Thoracic aorta (tissue), 2 donors: ENCODE measurements at places on chromosomes 6 and 20.

DNA sequence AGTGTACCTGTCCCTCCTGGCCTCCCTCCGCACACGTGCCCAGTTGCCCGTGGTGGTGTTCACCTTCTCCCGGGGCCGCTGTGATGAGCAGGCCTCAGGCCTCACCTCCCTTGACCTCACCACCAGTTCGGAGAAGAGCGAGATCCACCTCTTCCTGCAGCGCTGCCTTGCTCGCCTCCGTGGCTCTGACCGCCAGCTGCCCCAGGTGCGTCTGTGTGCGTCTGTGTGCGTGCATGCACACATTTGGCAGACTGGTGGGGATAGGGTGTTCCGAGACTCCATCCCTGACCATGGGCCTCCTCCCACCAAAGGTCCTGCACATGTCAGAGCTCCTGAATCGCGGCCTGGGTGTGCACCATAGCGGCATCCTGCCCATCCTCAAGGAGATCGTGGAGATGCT, 4.9 kb downstream of the SKIC2 start:
- DNase-seq, result no peak

GRCh38 chr6:44072959-44073611, 54.2 kb downstream of the MRPL14 start:
- peak; percentile 55 for DNase-seq

GRCh38 chr6:89542081-89542857, 96.3 kb downstream of the LYRM2 start:
- no peak for DNase-seq

DNA sequence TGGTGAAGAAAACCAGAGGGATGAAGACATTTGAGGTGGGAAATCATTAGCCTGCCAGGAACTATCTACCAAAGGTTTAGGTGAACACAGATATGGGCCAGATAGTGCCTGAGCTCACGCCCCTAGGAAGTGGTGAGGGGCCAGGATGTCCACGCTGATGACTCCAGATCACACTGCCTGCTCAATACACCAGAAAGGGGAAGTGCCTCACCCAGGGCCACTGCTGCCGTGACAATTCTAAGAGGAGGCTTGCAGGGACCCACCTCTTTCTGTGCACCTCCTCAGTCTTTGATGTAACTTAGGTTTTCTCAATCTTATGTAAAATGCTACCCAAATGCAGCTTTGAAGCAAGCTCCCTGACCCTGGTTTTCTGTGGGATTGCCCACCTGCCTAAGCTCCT, 5.4 kb upstream of the RAB44 start:
- DNase-seq, result no peak

DNA sequence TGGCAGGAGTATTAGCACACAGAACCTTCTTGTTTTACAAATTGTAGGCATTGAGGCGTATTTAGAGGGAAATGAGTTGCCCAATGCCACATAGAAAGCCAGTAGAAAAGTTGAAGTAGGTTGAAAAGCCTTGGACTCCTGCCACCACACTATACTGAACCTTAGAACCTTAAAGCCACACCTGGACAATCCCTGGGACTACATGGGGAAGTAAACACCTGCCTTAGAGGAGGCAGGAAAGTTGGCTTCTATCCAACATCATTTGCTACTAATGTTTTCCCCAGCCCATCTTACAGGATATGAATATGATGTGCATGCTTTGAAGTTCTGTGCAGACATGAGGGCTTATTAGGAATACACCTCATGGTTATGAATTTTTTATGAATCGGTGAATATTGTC, 5.3 kb upstream of the EPPIN start:
- DNase-seq, result no peak

DNA sequence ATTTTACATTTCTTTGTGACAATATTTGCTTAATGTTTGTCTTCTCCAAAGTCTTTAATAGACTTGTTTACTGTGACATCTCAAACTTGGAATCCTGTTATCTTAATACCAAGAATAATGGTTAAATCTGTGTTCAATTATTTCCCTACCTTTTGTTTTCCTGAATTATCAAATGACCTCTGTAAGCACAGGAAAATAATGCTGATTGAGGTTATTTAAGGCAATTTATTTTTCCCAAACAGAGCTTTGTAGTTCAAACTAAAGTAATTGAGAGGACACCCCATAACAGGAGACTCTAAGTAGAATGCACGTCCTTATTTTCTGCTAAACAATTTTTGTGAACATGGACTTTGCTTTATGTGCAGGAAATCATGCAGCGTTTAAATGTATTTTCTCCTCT, 195.0 kb downstream of the BTBD3 start:
- no peak for DNase-seq

DNA sequence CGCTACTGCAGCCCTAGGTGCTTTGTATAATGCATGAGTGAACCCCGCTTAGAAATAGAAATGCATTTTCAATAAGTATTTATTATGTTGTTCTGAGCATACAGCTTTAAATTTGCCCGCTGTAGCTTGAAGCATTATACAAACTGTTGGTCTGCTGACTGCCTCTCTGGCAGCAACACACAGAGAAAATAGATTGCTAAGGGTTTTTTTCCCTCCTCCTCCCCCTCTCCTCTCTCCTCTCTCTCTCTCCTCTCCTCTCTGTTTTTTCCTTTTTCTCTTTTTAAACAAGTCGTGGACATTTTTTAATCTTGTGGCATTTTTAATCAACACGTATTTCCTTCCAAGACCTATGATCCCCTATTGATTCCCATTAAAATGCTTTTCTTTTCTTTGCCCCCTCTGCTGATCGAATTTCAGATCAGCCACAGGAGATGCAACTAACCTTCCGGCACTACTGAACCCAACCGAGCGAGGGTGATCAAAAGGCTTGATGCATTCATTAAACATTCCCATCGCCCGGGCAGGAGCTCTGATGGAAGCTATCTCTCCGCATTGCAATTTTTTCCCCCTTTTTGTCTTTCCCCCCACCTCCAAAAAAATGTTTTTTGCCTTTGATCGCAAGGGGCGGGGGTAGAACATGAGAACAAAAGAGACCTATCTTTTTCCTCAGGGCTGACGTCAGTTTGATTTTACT, 90.7 kb upstream of the ARID1B start:
- no peak for DNase-seq

DNA sequence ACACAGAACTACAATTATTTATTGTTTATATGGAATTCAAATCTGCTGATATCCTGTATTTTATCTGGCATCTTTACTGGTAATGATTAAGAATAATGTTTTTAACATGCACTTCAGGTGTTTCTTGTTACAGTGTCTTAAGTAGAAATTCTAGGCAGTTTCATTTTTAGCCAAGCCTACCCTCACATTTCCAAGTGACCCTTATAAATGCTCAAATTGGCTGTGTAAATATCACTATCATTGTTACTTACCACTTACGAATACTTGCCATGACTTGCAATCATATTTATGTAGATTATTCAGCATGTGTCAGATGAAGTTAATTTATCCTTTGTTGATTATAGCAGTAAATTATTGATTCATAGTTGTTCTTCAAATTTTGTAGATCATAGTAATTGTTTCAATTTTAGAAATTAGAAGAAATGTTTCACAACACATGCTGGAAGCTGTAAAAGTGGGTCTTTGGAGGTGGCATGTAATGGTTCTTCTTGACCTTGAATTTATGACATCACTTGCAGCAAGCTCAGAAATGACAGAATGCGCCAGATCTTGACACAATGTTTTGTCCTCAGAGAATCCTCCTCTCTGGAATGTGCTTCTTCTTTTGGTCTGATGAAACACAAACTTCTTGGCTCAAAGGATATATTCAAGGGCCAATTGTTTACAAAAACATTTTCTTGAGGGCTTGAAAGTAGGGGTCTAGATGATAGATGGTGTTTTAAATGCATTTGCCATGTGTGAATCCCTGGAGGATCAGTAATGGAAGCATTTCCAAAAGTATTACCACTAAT, 471.8 kb downstream of the COL12A1 start:
- DNase-seq, result no peak

GRCh38 chr20:40689100-40689942, at the start of gene MAFB:
TSS of gene MAFB (minus strand) at chr20:40689236. CDS start at chr20:40688850, 386 bp downstream.
- DNase-seq, result peak; percentile 73

- DNase-seq, result no peak
These were observed 28.8 kb upstream of the MYLK2 start for GRCh38 chr20:31790401-31790800.

DNA sequence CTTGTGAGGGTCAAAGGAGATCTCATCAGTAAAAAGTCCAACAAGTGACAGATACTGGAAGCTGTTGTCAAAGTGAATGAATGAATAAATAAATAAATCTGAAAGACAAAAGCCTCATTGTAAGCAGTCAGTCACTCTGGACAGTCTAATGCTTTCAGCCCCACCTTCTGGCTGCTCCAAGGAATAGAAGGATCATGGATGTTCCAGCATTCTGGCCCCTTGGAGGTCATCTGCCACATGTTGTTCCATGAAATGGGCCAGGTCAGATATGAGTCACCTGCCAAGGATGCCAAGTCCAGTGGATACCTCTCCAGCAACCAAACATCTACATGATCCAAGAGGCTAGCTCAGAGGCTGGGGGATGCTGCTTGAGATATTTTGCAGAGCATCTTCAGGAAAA, 185.6 kb downstream of the BMP7 start:
- no peak for DNase-seq

DNA sequence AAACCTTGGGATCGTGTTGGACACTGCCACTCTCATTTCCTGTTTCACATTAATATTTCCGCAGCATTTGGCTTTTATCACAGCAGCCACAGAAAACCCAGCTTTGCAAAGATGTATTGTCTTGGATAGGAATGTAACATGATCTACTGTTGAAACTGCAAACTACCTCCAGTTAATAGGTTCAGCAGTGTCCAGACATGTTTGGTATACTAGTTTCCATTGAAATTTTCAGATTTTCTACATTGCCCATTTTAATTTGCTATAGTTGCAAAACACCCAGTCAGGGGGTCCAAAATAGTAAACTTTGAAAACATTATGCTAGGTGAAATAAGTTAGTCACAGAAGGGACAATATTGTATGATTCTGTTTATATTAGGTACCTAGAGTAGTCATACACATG, 3.3 kb downstream of the ANKRD6 start:
- no peak for DNase-seq

GRCh38 chr6:119881416-119881815, 531.9 kb upstream of the MAN1A1 start:
- no peak for DNase-seq

- DNase-seq, result no peak
These were observed 36.0 kb upstream of the SCRT2 start for GRCh38 chr20:711576-711975.

- DNase-seq, result no peak
These were observed 53.1 kb downstream of the IL20RA start for GRCh38 chr6:136991646-136992045.

DNA sequence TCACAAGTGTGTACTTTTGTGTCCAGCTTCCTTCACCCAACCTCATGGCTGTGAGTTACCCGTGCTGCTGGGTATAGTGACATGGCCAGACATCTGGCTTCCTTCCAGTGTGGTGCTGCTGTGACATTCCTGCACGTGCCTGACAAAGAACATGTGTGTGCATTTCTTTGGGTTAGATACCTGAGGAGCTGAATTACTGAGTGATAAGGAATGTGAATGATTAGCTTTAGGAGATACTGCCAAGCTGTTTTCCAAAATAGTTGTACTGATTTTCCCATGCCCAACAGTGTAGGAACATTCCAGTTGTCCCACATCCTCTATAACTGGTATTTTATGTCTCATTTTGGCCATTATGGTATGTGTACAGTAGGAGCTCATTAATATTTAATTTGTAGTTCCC, 132.5 kb downstream of the PREX1 start:
- DNase-seq, result no peak

GRCh38 chr20:49140834-49141233, 47.3 kb downstream of the STAU1 start:
- no peak for DNase-seq

- peak; percentile 7 for DNase-seq
These were observed 29.5 kb downstream of the TOP1 start for GRCh38 chr20:41057999-41058673.

- no peak for DNase-seq
These were observed 501.5 kb upstream of the FLRT3 start for GRCh38 chr20:14838663-14839628.

- DNase-seq, result no peak
These were observed 233.1 kb upstream of the ZNF217 start for GRCh38 chr20:53826597-53827291.

DNA sequence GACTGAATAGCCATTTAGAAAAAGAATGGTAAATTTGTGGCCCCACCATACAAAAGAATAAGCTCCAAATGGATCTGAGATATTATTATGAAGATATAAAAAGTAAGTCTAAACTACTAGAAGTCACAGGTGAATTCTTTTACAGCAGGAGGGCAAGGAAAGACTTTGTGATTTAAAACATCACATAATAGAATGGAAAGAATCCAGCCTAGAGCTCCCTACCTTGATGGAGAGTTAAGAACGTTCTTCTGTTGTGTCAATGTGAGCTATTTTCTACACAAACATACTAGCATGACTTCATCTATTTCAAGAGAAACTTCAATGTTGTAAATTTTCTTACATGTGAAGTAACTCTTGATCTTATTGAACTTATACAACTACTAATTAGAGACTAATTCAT, 100.0 kb upstream of the NRSN1 start:
- no peak for DNase-seq

DNA sequence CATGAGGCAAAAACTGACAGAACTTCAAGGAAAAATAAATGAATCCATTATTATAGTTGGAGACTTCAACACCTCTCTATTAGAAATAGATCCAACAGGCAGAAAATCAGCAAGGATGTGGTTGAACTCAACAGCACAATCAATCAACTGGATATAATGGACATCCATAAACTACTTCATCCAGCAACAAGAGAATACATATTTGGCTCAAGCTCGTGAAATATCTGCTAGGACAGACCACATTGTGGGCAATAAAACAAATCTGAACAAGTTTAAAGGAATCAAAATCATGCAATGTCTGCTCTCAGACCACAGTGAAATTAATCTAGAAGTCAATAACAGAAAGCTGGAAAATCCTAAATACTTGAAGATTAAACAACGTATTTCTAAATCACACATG, 362.6 kb downstream of the CD109 start:
- no peak for DNase-seq

DNA sequence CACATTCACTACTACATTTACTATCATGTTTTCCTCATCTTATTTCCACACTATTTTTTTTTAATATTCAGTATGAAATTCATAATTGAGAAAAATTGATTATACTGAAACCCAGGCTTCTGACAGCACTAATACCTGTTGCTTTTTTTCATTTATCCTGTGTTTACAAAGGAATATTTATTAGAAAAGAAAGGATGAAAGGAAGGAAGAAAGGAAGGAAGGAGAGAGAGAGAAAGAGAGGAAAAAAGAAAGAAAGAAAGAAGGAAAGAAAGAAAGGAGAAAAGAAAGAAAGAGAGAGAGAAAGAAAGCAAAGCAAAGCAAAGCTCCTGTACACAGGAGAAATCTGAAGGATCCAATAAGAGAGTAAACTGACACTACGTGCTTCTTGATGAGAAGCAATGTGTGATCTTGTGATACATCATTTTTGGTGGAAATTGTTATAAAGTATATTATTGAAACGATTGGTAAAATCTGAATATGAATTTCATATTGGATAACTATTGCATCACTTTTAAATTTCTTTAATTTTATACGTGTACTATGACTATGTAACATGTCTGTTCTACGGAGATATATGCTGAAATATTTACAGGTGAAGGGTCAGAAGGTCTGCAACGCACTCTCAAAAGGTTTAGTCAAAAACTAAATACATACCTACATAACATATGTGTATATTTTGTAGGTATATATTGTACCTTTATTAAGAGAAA, 43.9 kb downstream of the DEFB114 start:
- DNase-seq, result no peak

- no peak for DNase-seq
These were observed 242.4 kb downstream of the OGFRL1 start for GRCh38 chr6:71531006-71531405.

GRCh38 chr20:3681931-3682781, at the start of gene ADAM33:
TSS of gene ADAM33 (minus strand) at chr20:3682010. CDS start at chr20:3682004, 6 bp downstream.
- no peak for DNase-seq
